ENCODE measurements at places on chromosomes 16 and 17. TPM values are rescaled to one million over a fixed set of nuclear protein-coding genes. Genes with fewer than 3 reads are reported as not detected.

NETO2 gene
- total RNA-seq = 5.6 TPM

SLC47A1 gene
- total RNA-seq = not detected

COASY gene
- 15.4 TPM for total RNA-seq

CSH2 gene
- total RNA-seq = not detected

ZNF267 gene
- total RNA-seq = 18.1 TPM

ENPP7 gene
- total RNA-seq = not detected

CAMKK1 gene
- total RNA-seq = 12.0 TPM

FAM83G gene
- total RNA-seq = 6.7 TPM

MYADML2 gene
- not detected for total RNA-seq

KRTAP17-1 gene
- total RNA-seq = not detected

NPIPA2 gene
- not detected for total RNA-seq

ATP1B2 gene
- total RNA-seq = not detected

FBXW10 gene
- total RNA-seq = 0.05 TPM

ENGASE gene
- total RNA-seq = 7.8 TPM

DYNLRB2 gene
- total RNA-seq = not detected

KRTAP3-1 gene
- total RNA-seq = not detected

SSTR5 gene
- not detected for total RNA-seq

ADAM11 gene
- total RNA-seq = 4.4 TPM

PDILT gene
- not detected for total RNA-seq

MPP2 gene
- total RNA-seq = 0.13 TPM

ACSM2A gene
- not detected for total RNA-seq

MT1E gene
- total RNA-seq = 63.9 TPM

CDH13 gene
- 60.7 TPM for total RNA-seq

TMEM235 gene
- not detected for total RNA-seq

NDRG4 gene
- 6.9 TPM for total RNA-seq

RCVRN gene
- not detected for total RNA-seq

TP53TG3 gene
- total RNA-seq = not detected

OMG gene
- not detected for total RNA-seq

PLK1 gene
- 72.9 TPM for total RNA-seq

ACSM3 gene
- total RNA-seq = 0.18 TPM

KRTAP3-2 gene
- total RNA-seq = not detected

BCL6B gene
- total RNA-seq = not detected

CD300LG gene
- not detected for total RNA-seq

PLXDC1 gene
- not detected for total RNA-seq

SRCIN1 gene
- total RNA-seq = not detected

KRT40 gene
- total RNA-seq = not detected

TMEM238L gene
- not detected for total RNA-seq

PHOSPHO1 gene
- not detected for total RNA-seq

ESRP2 gene
- not detected for total RNA-seq

HBM gene
- not detected for total RNA-seq

RNF227 gene
- total RNA-seq = 0.42 TPM

TMEM94 gene
- 109 TPM for total RNA-seq

NPIPB9 gene
- total RNA-seq = 1.4 TPM

SEC14L5 gene
- not detected for total RNA-seq

SLC5A11 gene
- total RNA-seq = not detected

ZFHX3 gene
- total RNA-seq = 2.3 TPM

All from SJSA1 (cell line).